ENCODE measurements at places on chromosomes 5 and 9. TPM values are rescaled to one million over a fixed set of nuclear protein-coding genes. Genes with fewer than 3 reads are reported as not detected.

WDR38 gene
- total RNA-seq: not detected

EGFL7 gene
- 6.3 TPM for total RNA-seq

GNA14 gene
- total RNA-seq: 0.15 TPM

MYORG gene
- 1.2 TPM for total RNA-seq

AHRR gene
- total RNA-seq: 86.8 TPM

SPATA31A3 gene
- not detected for total RNA-seq

ZBTB5 gene
- total RNA-seq: 5.5 TPM

RASGEF1C gene
- not detected for total RNA-seq

SLIT3 gene
- total RNA-seq: 15.9 TPM

ISL1 gene
- total RNA-seq: not detected

KCNIP1 gene
- total RNA-seq: not detected

ELAVL2 gene
- 0.17 TPM for total RNA-seq

DHX29 gene
- total RNA-seq: 38.4 TPM

DCTN4 gene
- total RNA-seq: 72.9 TPM

SH3TC2 gene
- total RNA-seq: 1.5 TPM

FOXI1 gene
- total RNA-seq: not detected

FBXW11 gene
- 75.0 TPM for total RNA-seq

SMIM32 gene
- total RNA-seq: not detected

PCDHGA4 gene
- total RNA-seq: 8.9 TPM

PKD2L2 gene
- total RNA-seq: not detected

ABO gene
- total RNA-seq: not detected

ACTL7B gene
- total RNA-seq: not detected

CEP78 gene
- 23.9 TPM for total RNA-seq

OSTF1 gene
- total RNA-seq: 54.1 TPM

IL7R gene
- total RNA-seq: 2.2 TPM

FBP1 gene
- not detected for total RNA-seq

PCDHB16 gene
- total RNA-seq: 0.15 TPM

PPP3R2 gene
- total RNA-seq: not detected

PCDHA2 gene
- 0.17 TPM for total RNA-seq

IL11RA gene
- 16.0 TPM for total RNA-seq

MYMK gene
- not detected for total RNA-seq

IPPK gene
- total RNA-seq: 11.9 TPM

DRD1 gene
- total RNA-seq: under 0.01 TPM

GLDC gene
- 0.58 TPM for total RNA-seq

TMOD1 gene
- total RNA-seq: under 0.01 TPM

SPACA9 gene
- 3.5 TPM for total RNA-seq

IFNA2 gene
- total RNA-seq: not detected

BARHL1 gene
- total RNA-seq: not detected

KIF20A gene
- 12.2 TPM for total RNA-seq

PCDHB2 gene
- total RNA-seq: 0.58 TPM

PRR7 gene
- total RNA-seq: 2.9 TPM

MZB1 gene
- total RNA-seq: not detected

RLN1 gene
- total RNA-seq: 0.29 TPM

IRX2 gene
- 2.0 TPM for total RNA-seq

PSAT1 gene
- total RNA-seq: 35.9 TPM

ACER2 gene
- 1.6 TPM for total RNA-seq

TIMD4 gene
- not detected for total RNA-seq

SLCO6A1 gene
- not detected for total RNA-seq

FBLL1 gene
- total RNA-seq: 0.44 TPM

ROR2 gene
- 20.9 TPM for total RNA-seq

ZNF483 gene
- total RNA-seq: 1.8 TPM

MEF2C gene
- 14.1 TPM for total RNA-seq

MARCOL gene
- not detected for total RNA-seq

SPEF2 gene
- 4.1 TPM for total RNA-seq

SLC36A2 gene
- total RNA-seq: not detected
